Stimulated activated CD8-positive, alpha-beta memory T cell treated with anti-CD3 and anti-CD28 coated beads, Interleukin-15, amount 100 ng/mL, for 24 hours (primary cell): ENCODE measurements at places on chromosomes 1 and 21.

DNA sequence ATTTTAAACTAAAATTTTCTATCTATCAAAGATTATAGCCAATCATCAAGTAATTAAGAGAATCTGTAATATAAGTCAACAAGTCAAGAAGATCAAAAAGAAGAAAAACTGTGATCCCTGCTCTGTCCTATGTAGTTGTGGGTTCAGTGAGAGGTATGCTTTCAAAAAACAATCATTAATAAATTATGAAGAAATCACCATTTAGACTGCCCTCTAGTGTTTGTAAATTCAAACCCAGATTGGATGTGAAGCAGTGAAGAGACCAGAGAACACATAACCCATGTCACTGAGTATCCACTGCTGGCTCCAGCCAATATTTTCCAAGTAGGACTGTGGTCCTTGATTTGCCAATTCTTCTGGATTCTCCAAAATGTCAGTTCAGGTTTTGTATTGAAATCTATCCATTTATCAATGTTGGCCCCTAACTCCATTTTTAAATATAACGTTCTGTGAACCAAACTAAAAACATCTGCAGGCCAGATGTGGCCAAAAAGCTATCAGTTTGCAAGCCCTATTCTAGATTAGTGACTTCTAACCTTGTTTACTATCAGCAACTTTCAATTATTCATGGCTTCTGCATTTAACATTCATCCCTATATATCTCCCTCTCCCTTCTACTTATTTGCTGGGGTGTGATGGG lies 467.5 kb upstream of the CXADR start:
- DNase-seq: no peak

DNA sequence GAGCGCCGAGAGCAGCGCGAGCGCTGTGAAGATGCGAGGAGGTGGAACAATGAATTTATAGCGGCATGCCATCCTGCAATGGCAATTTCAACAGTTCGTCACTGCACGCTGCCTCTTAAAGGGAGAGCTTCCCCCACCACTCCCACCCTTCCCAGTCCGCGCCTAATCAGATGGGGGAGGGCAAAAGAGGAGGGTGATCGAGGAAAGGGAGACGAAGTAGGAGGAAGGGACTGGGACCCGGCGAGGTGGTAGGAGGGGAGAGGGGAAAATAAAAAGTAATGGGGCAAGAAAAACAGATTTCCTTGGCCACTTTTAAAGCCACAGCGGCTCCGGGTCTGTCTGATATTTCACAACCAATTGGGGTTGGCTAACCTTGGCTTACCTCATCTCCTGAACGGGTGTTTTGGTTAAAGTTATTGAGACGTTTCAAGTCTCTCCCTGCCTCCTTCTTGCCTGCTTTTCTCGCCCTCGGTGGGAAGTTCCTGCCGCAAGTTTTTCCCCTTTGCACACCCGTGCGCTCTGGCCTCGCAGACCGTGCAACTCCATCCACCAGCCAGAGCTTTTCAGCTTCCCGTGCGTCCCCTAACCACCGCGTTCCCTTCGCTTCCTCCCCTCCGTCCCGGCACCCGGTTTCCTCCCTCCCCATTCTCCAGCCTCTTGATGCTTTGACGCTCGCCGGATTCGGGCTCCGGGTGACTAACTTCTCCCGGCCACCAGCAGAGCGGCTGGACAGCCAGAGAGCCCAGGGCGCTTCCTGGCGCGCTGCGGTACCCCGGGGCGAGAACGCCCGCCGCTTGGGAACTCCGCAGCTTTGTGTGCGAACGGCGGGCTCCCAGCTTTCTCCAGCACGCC lies at the start of gene ADAMTS5:
ADAMTS5 (minus strand) TSS at position 27 of the 852 bp plus-strand sequence. CDS start 697 bp downstream, outside the sequence.
- no peak for DNase-seq

- no peak for DNase-seq
Observed at GRCh38 chr1:85109475-85109874, 61.2 kb upstream of the MCOLN3 start.

- DNase-seq: no peak
Observed at GRCh38 chr1:219988387-219988786, 57.9 kb downstream of the EPRS1 start.

GRCh38 chr1:182888736-182889531 lies 49.8 kb downstream of the DHX9 start:
- no peak for DNase-seq

DNA sequence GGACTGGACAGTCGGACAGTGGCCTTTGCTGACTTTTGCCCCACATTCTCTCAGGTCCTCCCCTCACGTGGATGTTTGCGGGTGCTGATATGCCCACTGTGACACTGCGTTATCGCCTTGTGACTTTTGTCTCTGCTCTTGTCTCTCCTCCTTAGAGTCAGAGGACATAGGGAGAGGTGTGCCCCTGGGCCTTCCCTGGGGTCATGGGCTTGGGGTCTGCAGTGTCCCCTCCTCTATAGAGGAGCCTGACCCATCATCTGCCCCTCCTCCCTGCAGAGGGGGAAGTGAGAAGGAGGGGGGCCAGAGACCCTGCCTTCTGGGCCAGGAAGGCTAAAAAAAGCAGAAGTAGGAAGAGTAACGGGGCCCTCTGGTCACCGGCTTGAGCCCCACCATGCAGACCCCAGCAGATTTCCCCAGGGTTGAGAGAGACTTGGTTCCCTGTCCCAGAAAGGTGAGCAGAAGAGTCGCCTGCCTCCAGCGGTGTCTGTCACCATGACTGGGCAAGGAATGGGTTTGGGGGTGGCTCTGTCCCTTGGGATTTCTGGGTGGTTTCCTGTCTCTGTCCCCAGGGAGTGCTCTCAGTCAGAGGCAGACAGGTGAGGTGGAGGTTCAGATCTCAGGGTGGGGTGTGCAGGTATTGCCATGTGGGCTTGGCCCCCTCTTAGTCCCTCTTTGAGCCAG lies 13.3 kb downstream of the RPS6KA1 start:
- no peak for DNase-seq
